Stimulated activated CD4-positive, alpha-beta T cell treated with anti-CD3 and anti-CD28 coated beads, TNF-alpha, amount 100 ng/mL, for 4 hours (primary cell): ENCODE measurements at places on chromosomes 12 and 14.

DNA sequence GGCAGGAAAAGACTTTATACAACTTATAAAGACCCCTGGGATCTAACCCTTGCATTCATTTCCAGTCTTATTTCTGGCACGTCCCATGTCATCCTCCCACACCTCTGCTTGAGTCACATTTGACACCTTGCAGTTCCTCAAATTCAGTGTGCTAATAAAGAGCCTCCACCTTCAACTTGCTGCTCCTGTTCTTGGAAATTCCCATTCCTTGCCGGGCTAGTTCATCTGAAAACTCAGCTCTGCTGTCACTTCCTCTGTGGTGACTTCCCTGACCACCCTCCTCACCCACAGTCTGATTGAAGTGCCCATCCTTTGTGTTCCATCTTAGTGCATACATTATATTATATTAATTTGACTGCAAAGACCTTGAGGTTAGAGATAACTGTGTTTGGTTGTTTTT, 37.4 kb upstream of the PSMA6 start:
- no peak for DNase-seq

DNA sequence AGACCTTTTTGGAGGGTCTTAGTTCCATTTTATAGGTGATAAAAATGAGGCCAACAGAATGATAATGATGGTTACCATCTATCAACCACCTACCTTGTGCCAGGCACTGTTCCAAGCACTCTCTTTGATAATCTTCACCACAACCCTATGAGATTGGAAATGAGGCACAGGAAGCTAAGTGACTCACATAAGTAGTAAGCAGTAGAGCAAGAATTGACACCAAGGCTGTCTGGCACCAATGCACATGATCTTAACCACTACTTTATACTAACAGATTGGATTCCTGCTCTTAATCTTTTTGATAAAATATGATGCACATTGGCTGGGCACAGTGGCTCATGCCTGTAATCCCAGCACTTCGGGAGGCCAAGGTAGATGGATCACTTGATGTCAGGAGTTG, 91.4 kb downstream of the DRAM1 start:
- no peak for DNase-seq

- no peak for DNase-seq
Measured at GRCh38 chr12:104197264-104197663, 18.3 kb upstream of the TXNRD1 start.

DNA sequence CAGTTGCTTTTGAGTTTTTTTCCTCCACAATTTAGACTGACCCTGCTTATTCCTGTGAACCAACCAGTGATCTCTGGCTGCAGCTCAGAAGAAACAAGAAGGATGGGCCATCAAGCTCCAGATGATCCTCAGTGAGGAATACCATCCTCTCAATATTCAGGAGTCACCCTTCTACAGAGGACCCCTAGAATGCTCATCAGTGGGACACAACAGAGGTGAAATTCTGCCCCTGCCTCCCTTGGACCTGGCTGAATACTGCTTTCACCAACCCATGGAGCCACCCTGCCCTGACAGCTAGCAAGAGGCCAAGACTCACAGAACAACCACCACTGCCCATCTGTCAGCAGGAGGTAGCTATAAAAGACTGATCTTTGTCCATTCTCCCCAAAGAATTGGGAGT, 9.2 kb upstream of the DHRS2 start:
- DNase-seq = no peak

DNA sequence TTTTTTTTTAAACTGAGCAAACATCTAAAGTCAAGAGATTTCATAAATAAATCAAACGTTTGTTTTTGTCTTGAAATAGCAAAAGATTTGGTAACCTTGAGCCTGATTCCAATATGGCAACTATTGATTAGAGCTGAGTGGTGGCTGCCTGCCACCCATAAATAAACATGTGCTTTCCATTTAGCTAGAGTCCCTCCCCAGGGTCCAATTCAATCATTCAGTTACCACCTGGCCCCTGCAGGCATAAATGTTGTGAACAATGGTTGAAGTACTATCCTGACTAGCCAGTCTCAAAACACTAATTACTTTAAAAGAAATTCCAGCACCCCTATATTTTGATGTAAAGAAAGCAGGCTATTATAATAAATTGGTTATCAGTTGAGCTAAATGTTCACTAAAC, 129.7 kb upstream of the GRIP1 start:
- no peak for DNase-seq

- DNase-seq = no peak
Measured at GRCh38 chr14:77151918-77152588, 10.5 kb upstream of the ZDHHC22 start.

GRCh38 chr14:67952786-67953185, 133.2 kb downstream of the RAD51B start:
- DNase-seq = no peak
